ENCODE measurements at places on chromosomes 16 and 17. TPM values are rescaled to one million over a fixed set of nuclear protein-coding genes. Genes with fewer than 3 reads are reported as not detected.

SP2 gene
- total RNA-seq: 15.8 TPM

KRT13 gene
- not detected for total RNA-seq

MMP15 gene
- total RNA-seq: 0.84 TPM

RCVRN gene
- total RNA-seq: not detected

SEPTIN12 gene
- not detected for total RNA-seq

ACE gene
- 0.80 TPM for total RNA-seq

RASL10B gene
- total RNA-seq: 0.53 TPM

DNAH3 gene
- 0.02 TPM for total RNA-seq

PLCG2 gene
- 16.6 TPM for total RNA-seq

C17orf100 gene
- total RNA-seq: 1.5 TPM

TMC8 gene
- 139 TPM for total RNA-seq

PRCD gene
- 0.08 TPM for total RNA-seq

RNF157 gene
- 16.0 TPM for total RNA-seq

MT1F gene
- 10.1 TPM for total RNA-seq
